RPMI8226 (cell line): ENCODE measurements at places on chromosomes 6 and 20.
A peak's percentile ranks its signal among the peaks of the same experiment; 100 is the strongest.

DNA sequence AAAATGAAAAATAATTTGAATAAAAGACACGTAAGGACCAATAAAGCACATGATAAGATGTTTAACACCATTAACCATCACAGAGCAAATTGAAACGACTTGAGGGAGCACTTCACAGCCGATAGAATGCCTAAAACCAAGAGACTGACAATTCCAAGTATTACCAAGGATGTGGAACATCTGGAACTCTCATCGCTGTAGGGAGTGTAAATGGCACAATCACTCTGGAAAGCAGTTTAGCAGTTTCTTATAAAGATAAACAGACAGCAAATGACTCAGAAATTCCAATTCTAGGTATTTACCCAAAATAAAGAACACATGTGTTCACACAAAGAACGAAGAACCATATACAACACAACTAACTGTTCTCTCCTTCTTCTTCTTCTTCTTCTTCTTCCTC, 8.5 kb upstream of the UBD start:
- no peak for DNase-seq

- DNase-seq = no peak
Measured at GRCh38 chr20:41587956-41588355, 30.2 kb downstream of the CHD6 start.

- no peak for DNase-seq
Measured at GRCh38 chr20:7497985-7498384, 442.3 kb downstream of the HAO1 start.

- DNase-seq = no peak
Measured at GRCh38 chr6:49964064-49964463, at the start of gene DEFB114. TSS of gene DEFB114 (minus strand) at chr6:49964164. CDS start at chr6:49964105, 59 bp downstream.

DNA sequence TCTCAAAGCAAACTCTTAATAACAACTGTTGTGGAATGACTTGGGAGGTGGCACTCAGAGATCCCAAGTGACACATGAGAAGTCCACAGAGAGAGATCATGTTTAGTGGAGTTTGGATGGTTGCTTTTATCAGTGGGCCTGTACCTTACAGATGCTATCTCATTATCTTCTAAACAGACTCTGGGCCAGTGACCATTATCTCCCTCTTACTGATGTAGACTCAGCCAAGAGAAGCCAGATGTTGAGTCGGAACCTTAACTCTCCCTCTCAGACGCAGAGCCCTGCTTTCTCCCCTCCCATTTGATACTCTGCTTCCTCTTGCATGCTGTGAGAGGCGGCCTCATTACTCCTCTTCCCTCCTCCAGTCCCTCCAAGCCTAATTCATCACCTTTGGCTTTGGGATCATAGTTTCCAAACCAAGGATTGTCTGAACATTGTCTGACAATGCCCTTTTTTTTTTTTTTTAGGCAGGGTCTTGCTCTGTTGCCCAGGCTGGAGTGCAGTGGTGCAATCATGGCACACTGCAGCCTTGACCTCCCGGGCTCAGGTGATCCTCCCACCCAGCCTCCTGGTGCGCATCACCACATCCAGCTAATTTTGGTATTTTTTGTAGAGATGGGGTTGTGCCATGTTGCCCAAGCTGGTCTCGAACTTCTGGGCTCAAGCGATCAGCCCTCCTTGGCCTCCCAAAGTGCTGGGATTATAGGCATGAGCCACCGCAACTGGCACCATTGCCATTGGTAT, 4.5 kb upstream of the DDR1 start:
- DNase-seq = no peak

GRCh38 chr6:48619771-48620170, 508.8 kb upstream of the PTCHD4 start:
- no peak for DNase-seq

- peak; percentile 40 for DNase-seq
Measured at GRCh38 chr6:22717915-22718314, 148.5 kb downstream of the HDGFL1 start.

DNA sequence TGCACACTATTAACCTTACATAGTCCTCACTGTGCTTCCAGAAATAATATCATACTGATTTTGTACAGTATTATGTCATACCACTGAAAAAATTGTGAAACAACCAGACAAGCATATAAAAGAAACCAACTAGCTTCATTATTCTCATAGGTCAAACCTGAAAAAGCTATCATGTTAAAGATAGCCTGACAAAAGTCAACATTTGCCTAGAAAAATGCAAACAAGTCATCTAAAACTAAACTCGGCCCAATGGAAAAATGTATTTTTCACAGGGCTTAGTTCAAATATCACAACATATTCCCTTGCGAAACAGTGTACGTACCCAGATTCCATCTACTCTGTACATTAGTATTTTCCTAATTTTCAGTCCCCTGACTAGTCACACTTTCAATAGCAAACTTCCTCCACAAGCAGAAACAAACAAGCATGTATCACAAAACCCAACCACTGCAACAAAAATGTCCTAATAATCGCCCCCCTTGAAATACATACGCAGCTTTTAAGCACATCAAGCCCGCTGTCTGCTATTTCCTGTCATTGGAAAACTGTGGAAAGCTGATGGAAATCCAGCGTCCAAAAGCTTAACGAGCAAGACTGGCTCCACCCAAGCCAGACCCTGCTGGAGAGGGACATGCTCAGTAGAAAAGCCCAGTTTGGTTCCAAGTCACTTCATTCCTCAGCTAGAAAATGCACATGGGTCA, 93.1 kb downstream of the EPB41L2 start:
- DNase-seq = no peak

- DNase-seq = no peak
Measured at GRCh38 chr20:15911581-15911980, 661.7 kb downstream of the KIF16B start.

DNA sequence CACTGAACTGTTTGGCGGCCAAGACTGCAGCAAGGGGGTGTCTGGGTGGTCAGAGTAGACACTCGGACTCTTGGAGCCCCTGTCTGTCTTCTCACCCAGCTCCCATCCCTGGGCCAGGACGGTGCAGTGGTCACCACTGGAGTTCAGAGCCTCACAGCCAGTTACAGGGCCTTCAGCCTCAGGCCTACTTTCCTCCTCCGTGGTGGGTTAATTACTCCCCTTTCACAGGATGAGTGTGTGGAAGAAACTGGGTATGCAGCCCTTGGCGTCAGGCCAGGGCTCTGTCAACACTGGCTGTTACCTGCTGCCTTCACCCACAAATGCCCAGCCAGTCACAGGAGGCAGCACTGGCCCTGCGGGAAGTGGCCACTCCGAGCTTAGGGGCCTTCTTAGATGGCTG, 1.8 kb upstream of the YTHDF1 start:
- DNase-seq = no peak

- no peak for DNase-seq
Measured at GRCh38 chr6:85130743-85131142, 319.1 kb upstream of the NT5E start.

- DNase-seq = no peak
Measured at GRCh38 chr6:68880050-68880813, 245.2 kb downstream of the ADGRB3 start.

GRCh38 chr6:82767037-82767436, 298.6 kb downstream of the UBE3D start:
- no peak for DNase-seq

GRCh38 chr6:97049253-97050011, 124.9 kb downstream of the KLHL32 start:
- DNase-seq = peak; percentile 63

GRCh38 chr6:141969201-141969600, 163.5 kb upstream of the GJE1 start:
- DNase-seq = no peak

DNA sequence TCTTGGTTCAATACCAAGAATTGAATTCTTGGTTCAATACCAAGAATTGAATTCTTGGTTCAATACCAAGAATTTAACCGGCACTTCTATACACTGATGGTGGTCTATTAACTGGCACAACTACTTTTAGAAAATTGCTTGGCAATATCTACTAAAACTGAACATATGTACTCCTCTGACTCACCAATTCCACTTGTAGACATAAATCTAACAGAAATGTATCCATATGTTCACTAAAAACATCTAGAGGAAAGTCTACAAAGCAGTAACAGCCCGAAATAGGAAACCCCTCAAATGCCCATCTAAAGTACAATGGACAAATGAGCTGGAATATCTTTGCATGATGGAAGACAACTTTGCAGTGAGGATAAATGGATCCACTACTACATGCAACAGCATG, 71.9 kb downstream of the KIF16B start:
- no peak for DNase-seq

DNA sequence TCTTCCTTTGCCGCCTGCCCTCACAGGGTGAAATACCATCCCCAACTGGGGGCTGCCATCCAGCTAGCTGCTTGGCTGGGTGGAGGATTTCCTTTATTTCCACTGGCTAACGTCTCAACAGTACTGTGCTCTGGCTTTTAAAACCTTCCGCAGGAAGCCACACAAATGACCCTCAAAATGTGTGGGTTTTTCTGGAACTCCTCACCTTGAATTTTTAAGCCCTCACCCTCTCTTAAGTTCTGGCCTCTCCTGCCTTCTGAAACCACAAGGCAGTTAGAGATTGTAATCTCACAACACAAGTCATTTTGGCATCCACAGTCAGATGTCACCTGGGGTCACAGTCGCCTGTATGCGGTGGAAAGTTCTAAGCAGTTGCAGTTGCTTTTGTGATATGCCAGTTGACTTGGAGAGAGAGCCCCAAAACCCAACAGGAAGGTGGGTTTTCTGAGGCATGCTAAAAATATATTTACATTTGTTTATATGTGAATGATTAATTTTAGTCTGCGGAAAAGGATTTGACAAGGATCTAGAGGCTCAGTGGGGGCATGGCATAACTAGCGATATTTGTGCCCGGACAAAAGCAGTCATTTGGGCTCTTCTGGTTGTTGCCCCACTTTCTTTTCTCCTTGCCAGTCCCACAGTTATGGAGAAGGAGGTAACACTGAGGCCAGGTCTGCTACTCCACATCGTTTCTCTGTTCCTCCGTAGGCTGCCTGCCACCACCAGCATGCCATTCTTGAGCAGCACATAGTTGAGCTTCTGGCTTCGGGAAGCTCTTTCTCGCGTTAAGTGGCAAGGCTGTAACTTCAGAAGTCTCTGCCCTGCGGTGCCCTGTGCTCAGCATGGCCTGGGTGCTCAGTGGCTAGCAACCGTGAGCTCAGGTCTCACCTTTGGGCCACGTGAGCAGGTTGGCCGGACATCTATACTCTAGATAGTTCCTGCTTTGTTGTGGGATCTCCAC, 335.3 kb downstream of the CD83 start:
- no peak for DNase-seq

- DNase-seq = no peak
Measured at GRCh38 chr6:130831607-130832006, 4.4 kb downstream of the SMLR1 start.

DNA sequence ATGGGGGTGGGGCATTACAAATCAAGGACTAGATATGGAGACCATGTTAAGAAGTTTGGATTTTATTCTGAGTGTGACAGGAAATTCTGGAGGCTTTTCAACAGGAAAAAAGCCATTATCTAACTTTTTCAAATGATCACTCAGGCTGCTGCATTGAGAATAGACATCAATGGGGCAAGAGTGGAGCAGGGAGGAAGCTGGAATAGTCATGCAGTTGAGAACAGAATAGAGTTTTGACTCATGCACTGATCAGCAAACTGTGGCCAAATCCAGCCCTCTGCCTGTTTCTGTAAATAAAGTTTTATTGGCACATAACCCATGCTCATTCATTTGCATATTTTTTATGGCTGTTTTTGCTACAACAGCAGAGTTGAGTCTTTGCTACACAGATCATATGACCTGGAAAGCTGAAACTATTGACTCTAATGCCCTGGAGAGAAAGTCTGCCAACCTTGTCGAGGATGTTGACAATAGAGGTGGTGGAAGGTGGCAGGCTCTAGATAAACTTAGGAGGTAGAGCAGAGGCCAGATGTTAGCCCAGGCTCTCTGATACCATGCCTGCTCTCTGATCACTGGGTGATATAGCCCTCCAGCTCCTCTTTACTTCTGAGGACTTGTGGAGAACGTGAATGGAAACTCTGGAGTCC, 441.8 kb downstream of the PTPRT start:
- DNase-seq = no peak

DNA sequence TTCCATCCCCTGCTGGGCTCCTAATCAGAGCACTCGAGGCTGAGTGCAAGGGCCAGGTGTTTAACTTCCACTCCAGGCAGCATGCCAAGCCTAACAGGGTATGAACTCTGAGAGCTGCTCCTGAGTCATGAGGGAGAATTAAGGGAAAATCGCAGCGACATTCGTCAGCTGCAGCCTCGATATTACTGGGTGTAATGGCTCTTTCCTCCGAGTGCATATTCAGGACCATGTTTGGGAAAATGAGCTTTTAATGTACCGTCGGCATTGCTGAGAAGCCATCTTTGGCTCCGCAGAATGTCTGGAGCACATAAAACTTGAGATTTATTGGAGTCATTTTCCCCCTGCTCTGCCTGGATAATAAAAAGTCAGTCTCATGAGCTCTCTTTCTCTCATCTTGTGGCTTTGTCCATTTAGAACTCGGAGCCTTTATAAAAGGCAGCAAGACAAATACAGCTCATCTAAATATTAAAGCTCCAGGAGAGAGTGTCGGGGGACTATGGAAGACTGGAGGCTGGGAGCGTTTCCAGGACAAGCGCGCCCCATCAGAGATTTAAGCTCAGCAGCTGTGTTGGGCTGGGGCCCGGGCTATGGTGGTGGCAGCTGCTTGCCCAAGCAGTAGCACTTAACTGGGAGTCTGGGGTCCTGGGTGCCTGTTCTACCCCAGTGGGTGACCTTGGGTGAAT, 103.7 kb downstream of the TOX2 start:
- peak; percentile 74 for DNase-seq

DNA sequence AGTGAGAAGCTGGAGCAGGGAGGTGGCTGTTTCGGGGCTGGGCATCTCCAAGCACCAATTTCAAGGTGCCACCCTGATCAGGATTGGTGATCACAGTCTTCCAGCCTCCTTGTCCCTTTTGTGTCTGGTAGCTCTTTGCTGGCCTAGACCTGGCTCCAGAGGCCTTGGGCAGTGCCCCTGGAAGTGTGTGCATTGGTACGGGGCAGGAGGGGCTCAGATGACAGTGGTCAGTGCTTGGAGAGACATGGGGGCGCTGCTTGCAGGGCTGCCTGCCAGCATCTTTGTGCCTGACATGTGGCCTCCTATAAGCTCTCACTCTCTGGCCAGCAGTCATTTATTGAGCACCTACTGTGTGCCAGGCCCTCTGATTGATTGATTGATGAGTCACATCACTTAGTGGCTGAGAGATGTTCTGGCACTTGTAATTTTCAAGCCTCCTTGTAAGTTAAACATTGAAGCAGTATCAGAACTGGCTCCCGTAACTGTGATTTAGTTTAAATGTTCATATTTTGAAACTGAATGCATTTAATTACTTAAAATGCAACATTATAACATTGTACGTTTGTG, 61.7 kb downstream of the BCAS4 start:
- no peak for DNase-seq

DNA sequence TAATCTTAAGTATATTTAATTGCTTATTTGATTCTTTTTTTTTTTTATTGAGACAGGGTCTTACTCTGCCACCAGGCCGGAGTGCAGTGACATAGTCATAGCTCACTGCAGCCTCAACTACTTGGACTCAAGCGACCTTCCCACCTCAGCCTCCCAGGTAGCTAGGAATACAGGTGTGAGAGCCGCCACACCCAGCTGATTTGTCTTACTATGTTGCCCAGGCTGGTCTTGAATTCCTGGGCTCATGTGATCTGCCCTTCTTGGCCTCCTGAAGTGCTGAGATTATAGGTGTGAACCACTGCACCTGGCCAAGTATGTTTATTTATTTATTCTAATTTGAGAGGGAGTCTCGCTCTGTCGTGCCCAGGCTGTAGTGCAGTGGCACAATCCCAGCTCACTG, 38.2 kb downstream of the PTPN1 start:
- DNase-seq = no peak

- no peak for DNase-seq
Measured at GRCh38 chr6:169487579-169488436, 214.0 kb downstream of the WDR27 start.
